WTC11 (cell line): ENCODE measurements at places on chromosomes 4 and X.

GRCh38 chr4:62543002-62543401, 1342.9 kb downstream of the ADGRL3 start:
- H3K4me1 ChIP-seq = peaks cover 15% of the 10 kb centered on the region
- no peak overlapping the region for H3K4me3 ChIP-seq
- H3K27me3 ChIP-seq = no peaks in the 10 kb centered on the region
- H3K36me3 ChIP-seq = peaks cover 3% of the 10 kb centered on the region; the same call in 1 of the 2 replicates

DNA sequence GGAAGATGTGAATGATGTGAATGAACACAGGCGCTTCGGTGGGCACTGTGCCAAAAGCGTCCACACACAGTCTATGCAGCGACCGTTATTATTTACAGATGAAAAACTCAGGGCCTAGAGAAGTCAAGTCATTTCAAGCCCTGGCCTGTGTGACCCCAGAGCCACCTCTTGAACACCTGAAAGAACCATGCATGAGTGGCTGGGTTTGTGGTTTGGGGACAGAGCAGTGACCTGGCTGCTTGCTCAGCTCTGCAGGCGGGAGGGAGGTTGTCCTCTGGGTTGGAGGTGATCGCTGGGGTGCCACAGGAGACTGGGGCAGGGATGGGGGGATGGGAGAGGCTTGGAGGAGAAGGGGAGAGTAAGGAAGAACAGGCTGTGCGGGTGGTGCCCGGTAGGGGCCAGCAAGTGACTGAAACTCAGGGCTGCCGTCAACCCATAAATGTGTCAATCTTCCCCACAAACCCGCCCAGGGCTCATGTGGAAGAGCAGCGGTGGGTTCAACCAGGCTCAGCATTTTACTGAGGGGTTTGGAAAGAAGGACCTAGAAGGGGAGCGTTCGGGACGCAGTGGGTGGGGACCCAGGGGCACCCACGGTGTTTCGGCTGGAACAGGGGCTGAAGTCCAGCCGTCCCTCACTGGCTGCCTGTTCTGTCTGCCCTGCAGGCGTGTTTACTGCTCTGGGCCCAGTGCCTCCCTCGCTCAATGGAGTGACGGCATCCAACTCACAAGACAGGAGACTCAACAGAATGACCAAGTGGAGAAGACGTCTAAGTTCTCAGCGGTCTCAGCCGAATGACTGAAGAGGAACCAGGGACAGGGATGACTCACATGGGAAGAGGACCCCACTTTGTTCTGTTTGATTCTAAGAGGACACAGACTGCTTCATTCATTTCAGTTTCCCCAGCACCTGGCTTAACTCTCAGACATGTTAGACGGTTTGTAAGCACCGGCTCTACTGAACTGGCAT, 167.8 kb downstream of the AFAP1 start:
- peaks cover 17% of the 10 kb centered on the region for H3K4me1 ChIP-seq
- H3K27ac ChIP-seq = peak overlapping the region; percentile 35
- DNase-seq = no peak
- H3K36me3 ChIP-seq = peaks cover 25% of the 10 kb centered on the region

GRCh38 chr4:80124246-80125211, 51.5 kb upstream of the ANTXR2 start:
- DNase-seq = no peak
- no peak overlapping the region for H3K27ac ChIP-seq
- H3K4me3 ChIP-seq = no peak overlapping the region
- no peaks in the 10 kb centered on the region for H3K36me3 ChIP-seq
- H3K4me1 ChIP-seq = peaks cover 12% of the 10 kb centered on the region
- H3K27me3 ChIP-seq = no peaks in the 10 kb centered on the region; the same call in 1 of the 2 replicates

DNA sequence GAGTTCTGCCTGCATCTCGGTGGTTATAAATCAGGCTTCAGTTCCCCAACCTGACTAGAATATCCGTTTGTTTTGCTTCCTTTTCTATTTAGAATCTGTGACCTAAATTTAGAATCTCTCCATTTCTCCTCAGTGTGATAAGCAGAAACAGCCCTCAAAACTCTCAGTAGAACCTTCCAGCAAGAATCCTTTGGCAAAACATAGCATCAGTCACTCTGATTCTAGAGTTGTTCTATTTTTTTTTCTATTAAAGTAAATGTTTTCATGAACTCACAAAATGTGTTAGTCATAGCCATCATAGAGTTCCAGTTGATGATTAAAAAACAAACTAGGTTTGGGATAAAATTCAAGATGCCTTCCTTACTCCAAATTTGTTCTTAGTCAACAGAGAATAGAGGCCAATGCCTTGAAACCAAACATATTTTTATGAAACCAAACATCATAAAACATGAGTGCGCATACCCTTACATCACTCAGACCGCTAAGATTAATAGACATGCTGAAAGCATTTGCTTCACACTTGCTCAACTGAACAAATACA, 13.2 kb upstream of the C1QTNF7 start:
- no peaks in the 10 kb centered on the region for H3K27me3 ChIP-seq
- H3K4me1 ChIP-seq = peaks cover 4% of the 10 kb centered on the region
- no peak for DNase-seq
- no peaks in the 10 kb centered on the region for H3K36me3 ChIP-seq
- no peak overlapping the region for H3K4me3 ChIP-seq

DNA sequence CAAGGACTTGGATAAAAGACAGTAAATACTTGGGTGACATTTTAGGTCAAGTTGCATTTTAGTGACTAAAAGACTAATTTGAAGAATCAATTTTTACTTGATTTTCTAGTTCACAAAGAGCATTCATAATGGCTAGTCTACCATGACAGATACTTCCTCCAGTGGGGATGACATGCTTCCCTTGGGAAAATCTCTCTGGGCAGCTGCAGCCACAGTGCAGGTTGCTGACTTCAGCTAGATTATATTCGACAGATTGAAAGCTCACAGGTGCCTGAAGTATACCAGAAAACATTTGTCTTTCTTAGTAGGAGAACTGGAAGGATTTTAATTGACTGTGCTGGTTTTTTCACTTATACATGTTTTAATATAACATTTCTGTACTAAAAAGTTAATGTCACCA, 209.6 kb upstream of the MAGEB2 start:
- no peak for DNase-seq
- no peak overlapping the region for H3K4me3 ChIP-seq
- peaks cover 19% of the 10 kb centered on the region for H3K4me1 ChIP-seq
- H3K36me3 ChIP-seq = no peaks in the 10 kb centered on the region
- no peak overlapping the region for H3K27ac ChIP-seq

DNA sequence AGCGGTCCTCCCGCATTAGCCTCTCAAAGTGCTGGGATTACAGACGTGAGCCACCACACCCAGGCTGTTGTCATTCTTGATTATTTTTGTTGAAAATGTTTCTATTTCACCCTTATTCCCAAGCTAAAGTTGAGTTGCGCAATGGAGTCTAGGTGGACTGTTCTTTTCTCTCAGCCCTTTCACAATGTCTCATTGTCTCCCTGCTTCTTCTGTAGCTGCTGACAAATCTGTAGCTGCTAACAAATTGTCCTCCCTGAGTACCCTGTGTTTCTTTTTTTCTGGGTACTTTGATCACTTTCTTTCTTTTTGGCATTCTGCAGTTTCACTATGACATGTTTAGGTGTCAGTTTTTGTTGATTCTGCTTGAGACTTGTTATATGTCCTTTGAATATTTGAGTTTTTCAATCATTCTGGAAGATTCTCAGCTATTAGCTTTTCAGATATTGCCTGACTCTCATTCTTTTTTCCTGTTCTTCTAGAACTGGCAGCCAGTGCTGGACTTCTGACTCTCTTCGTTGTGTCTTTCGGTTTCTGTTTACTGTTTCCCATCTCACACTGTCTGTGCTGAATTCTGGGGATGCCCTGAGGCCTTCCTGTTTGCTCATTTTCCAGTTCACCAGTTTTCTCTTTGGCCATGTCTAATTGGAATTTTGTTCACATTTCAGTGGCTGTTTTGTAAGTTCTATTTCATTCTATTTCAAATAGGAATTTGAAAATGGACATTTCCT, 6.6 kb downstream of the ABCD1 start:
- H3K4me3 ChIP-seq = no peak overlapping the region
- H3K27me3 ChIP-seq = no peaks in the 10 kb centered on the region; the same call in 1 of the 2 replicates
- H3K36me3 ChIP-seq = peaks cover 11% of the 10 kb centered on the region
- no peak overlapping the region for H3K27ac ChIP-seq
- DNase-seq = no peak

GRCh38 chr4:147629783-147630730, 12.9 kb downstream of the TMEM184C start:
- peaks cover 38% of the 10 kb centered on the region for H3K4me1 ChIP-seq
- no peaks in the 10 kb centered on the region for H3K27me3 ChIP-seq
- no peak for DNase-seq
- H3K4me3 ChIP-seq = no peak overlapping the region
- no peak overlapping the region for H3K27ac ChIP-seq

DNA sequence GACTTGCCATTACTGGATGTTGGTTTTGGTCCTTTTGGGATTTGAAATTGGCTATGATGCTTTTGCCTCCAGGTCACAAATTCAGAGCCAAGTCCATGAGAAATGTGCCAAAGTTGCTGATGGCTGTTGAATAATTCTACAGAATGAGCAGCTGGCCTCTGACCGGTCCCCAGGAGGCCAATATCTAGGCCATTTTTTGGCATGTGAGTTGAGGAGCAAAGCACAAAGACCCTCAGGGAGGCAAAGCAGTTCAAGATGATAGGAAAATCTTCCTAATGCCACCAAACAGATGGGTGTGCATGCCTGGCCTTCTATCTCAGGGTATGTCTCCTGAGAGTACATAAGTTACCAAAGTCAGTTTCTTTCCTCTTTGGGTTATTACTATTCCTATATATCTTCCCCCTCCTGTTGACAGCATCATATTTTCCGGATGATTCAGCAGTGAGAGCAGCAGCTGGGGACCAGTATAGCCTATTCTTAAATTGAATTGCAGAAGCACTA, 44.4 kb downstream of the SEL1L3 start:
- no peak for DNase-seq
- H3K27ac ChIP-seq = no peak overlapping the region
- peaks cover 44% of the 10 kb centered on the region for H3K36me3 ChIP-seq
- H3K4me1 ChIP-seq = peaks cover 24% of the 10 kb centered on the region
- H3K27me3 ChIP-seq = no peaks in the 10 kb centered on the region; the same call in 1 of the 2 replicates

- H3K36me3 ChIP-seq = peaks cover 21% of the 10 kb centered on the region
- DNase-seq = no peak
- H3K27ac ChIP-seq = no peak overlapping the region
- no peak overlapping the region for H3K4me3 ChIP-seq
- no peaks in the 10 kb centered on the region; the same call in 1 of the 2 replicates for H3K27me3 ChIP-seq
Observed at GRCh38 chrX:147875866-147876596, 35.7 kb upstream of the FMR1 start.

- H3K4me3 ChIP-seq = no peak overlapping the region
- no peaks in the 10 kb centered on the region for H3K27me3 ChIP-seq
- no peaks in the 10 kb centered on the region for H3K36me3 ChIP-seq
- H3K4me1 ChIP-seq = peaks cover 3% of the 10 kb centered on the region
Observed at GRCh38 chr4:129543299-129543698, 447.3 kb downstream of the C4orf33 start.

DNA sequence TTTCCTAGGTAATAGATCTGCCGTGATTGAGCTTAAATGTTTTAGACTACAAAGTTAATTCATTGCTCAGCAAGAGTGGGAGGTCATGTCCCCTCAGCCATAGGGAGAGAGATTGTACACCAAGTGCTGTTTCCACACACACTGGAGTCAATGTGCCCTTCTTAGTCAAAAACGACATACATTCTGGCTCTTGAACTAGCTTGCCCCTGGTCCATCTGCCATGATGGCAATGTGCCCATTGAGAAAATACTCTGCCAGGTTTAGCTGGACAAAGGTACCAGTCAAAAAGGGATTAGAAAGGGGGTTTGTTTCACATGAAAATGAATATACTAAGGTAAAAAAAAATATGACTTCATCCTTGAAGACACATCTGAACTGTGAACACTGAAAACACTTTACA, 377.1 kb upstream of the ADGRL3 start:
- no peaks in the 10 kb centered on the region for H3K27me3 ChIP-seq
- H3K36me3 ChIP-seq = peaks cover 3% of the 10 kb centered on the region; the same call in 1 of the 2 replicates
- H3K27ac ChIP-seq = no peak overlapping the region
- no peak overlapping the region for H3K4me3 ChIP-seq
- no peak for DNase-seq
- H3K4me1 ChIP-seq = no peaks in the 10 kb centered on the region

DNA sequence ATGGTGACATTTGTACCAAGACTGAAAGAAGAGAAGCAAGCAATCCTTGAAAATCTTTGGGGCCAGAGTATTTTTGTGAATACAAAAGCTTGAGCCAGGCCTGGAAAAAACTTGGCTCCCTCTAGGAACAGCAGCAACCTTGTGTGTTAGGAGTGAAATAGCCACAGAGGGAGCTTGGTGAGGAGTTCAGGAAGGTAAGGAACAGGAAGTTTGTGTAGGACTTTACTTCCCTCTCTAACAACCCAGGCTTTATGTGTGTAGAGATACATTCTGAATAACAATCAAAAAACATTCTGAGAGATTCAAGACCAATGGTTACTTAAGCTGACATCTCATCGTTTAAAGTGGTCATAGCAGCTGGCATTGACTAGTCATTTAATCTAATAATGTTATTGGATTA, 668.5 kb downstream of the PCDH18 start:
- no peak for DNase-seq
- peaks cover 19% of the 10 kb centered on the region for H3K4me1 ChIP-seq
- peak overlapping the region; percentile 23; the same call in 1 of the 2 replicates for H3K27ac ChIP-seq
- H3K4me3 ChIP-seq = no peak overlapping the region

GRCh38 chr4:41360921-41361793, 104.4 kb downstream of the UCHL1 start:
- peaks cover 45% of the 10 kb centered on the region for H3K4me1 ChIP-seq
- H3K27ac ChIP-seq = no peak overlapping the region
- no peaks in the 10 kb centered on the region for H3K36me3 ChIP-seq

- peaks cover 32% of the 10 kb centered on the region for H3K4me1 ChIP-seq
- DNase-seq = no peak
- H3K27me3 ChIP-seq = no peaks in the 10 kb centered on the region
- peak overlapping the region; percentile 40 for H3K4me3 ChIP-seq
- no peaks in the 10 kb centered on the region for H3K36me3 ChIP-seq
- peak overlapping the region; percentile 56 for H3K27ac ChIP-seq
Observed at GRCh38 chr4:184476695-184477094, 2.3 kb upstream of the IRF2 start.

- H3K4me1 ChIP-seq = peaks cover 37% of the 10 kb centered on the region
- DNase-seq = peak; percentile 56
- peak overlapping the region; percentile 72 for H3K27ac ChIP-seq
- no peaks in the 10 kb centered on the region for H3K36me3 ChIP-seq
- no peaks in the 10 kb centered on the region for H3K27me3 ChIP-seq
Observed at GRCh38 chrX:101759000-101759399, 99.3 kb upstream of the ARMCX2 start.

DNA sequence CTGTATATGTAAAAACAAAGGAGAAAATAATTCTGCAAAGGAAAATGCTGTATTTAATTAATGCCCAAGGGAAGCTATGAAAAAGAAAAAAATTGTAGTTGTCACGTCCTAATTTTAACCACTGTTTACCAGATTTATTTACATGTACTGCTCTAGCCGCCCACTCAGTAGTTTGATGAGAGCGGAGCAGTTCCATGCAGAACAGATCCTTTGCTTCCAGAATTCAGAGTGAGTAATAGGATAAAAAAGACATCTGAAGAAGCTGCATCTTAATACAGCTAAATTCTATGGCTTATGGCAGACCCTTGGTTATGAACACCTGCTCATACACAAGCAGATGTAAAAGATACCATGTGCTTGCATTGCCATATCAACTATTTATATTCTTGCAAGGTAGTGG, 287.0 kb downstream of the GASK1B start:
- H3K36me3 ChIP-seq = no peaks in the 10 kb centered on the region
- no peaks in the 10 kb centered on the region for H3K4me1 ChIP-seq
- DNase-seq = no peak
- no peak overlapping the region for H3K4me3 ChIP-seq
- no peaks in the 10 kb centered on the region for H3K27me3 ChIP-seq
- H3K27ac ChIP-seq = no peak overlapping the region
